ENCODE measurements at places on chromosomes 2 and 18.

GRCh38 chr2:61671561-61672315, 133.6 kb upstream of the XPO1 start:
- DNase-seq = no peak

GRCh38 chr18:7164323-7165004, 46.9 kb upstream of the LAMA1 start:
- DNase-seq = peak; percentile 24

DNA sequence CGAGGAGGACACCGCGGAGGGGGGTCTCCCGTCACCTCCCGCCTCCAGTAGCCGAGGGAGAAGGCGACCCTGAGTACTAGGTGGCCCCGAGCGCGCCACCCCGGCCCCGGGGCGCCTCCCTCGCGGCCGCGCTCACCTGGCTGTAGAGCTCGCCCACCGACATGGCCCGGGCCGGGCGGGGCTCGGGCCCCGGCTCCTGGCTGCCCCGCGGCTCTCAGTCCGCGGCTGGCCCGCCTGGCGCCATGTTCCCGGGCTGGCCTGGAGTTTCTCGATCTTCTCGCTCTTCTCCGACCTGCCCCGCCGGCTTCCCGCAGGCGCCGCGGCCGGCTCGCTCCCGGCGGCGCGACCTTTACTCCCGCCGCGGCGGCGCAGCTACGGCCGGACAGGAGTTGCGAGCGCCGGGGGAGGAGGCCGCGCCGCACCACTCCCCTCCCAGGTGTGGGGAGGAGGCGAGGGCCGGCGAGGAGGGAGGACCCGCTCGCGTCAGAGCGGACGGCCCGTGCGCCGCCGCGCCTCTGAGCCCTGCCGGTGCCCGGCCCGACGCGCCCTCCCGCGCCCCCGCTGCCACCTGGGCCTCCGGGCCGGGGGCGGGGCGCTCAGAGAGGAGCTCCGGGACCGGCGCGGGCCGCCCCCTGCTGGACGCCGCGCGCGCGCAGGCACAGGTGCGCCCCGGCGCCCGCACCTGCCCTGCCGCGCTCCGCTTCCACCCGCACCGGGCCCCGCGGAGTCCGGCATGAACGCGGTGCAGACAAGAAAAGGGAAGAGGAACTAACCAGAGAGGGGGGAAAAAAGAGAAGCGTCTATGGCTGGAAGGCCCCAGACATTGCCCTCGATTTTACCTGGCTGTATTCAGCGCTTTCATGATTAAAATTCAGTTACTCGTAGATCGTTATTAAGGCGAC, at the start of gene MYO5B:
Gene MYO5B, minus strand, starts transcription at position 517 of the 902 bp plus-strand sequence. Its CDS starts 354 bp downstream, at position 163.
- no peak for DNase-seq

GRCh38 chr2:22079583-22079982, 955.8 kb downstream of the TDRD15 start:
- no peak for DNase-seq

DNA sequence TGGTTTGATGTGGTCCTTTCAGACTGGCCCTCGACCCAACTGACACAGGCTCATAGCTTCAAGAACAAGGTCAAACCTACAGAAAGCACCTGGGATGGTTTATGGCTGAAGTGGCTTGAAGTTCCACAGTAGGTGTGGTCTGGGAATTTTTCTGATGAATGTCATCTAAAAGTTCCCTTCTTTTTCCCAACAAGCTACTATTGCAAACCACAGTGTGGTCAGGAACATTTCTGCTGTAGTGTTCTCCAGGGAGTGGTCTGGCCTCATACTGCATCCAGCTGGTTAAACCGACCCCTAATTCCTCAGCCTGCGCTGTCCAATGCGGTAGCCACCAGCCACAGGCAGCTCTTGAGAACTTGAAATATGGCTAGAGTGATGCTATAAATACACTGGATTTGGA, 92.7 kb downstream of the FAM124B start:
- no peak for DNase-seq

GRCh38 chr2:209900638-209901037, 101.8 kb upstream of the RPE start:
- no peak for DNase-seq

- DNase-seq = no peak
These were observed 87.0 kb downstream of the XDH start for GRCh38 chr2:31327505-31327904.

DNA sequence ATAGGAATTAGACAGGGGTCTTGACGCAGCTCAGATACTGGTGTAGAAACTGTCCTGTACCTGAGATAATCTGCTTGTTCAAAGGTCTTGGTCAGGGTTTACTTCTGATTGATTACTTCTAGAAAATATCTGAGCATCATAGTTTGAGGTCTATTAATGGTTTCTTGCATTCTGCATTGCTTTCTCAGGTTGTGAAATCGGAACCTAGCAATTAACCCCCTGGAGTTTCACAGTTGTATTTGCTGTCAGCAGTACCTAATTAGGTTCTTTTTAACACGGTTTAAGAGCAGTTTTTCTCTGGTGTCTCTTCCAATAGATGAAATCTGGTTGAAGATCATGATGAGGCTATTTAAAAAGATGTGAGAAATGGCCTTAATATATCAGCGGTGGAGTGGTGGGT, 428.6 kb upstream of the SYT4 start:
- DNase-seq = no peak

GRCh38 chr2:239824046-239824694, 201.0 kb downstream of the NDUFA10 start:
- peak; percentile 20 for DNase-seq

All from NB4 (cell line).